ENCODE measurements at places on chromosomes 3 and 15.

DNA sequence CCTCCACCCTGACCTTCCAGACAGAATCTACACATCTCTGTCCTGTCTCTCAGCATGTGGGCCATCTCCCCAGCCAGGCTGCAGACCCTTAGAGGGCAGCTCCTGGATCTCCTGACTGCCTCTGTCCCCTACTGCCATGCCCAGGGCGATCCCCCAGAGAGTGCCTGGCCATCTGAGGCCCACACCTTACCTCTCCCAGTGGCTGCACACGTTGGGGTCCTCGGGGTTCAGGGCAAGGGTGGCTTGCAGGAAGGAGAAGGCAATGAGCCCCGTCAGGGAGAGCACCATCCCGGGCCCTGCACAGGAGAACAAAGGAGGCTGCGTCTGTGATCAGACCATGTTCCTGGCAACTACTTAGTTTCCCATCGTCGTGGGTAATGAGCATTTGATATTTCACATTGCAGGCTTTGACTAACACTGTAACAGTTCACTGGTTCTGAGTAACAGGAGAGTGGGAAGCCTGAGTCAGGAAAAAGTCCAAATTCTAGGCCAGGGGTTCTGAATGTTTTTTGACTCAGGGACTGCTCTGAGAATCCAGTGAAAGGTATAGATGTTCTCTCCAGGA, 125.4 kb downstream of the MEGF11 start:
- no peak for DNase-seq

GRCh38 chr3:101962055-101962454, 112.7 kb downstream of the NFKBIZ start:
- DNase-seq: no peak

DNA sequence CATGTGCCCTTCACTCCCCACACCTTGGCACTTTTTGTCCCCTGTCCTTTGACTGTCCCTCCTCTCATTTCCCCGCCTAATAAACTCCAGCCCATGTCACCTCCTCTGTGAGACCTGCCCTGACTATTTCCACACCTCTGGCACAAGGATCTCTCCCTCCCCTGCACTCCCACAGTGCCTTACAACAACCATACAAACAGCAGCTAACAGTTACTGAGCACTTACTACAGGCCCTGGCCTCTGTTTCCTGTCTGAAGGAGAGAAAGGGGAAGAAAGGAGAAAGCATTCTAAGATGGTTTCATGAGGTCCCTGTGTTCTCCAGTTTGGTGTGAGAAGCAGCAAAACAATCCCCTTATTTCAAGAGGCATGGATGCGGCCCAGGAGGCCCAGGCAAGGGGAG, 20.0 kb upstream of the TRH start:
- DNase-seq: peak; percentile 70

DNA sequence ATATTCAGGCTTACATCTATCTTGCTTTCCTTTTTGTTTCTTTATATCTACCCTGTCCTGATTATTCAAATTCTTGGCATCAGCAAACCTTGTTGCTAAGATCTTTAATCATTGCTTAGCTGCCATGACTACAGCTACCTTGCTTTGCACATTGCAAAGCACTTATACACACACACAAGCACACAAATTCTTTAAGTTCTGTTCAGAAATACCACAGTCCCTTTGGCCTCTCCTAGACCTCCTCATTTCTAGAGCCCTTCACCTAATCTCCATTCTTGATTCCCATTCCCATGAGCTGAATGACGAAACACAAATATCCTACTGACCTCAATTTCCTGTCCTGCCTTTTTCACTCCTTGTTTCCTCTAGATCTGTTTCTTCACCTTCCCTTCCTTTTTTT, 409.6 kb downstream of the UNC13C start:
- DNase-seq: no peak

Measured in suppressor macrophage (primary cell).